Stimulated activated CD4-positive, alpha-beta T cell treated with anti-CD3 and anti-CD28 coated beads, Interleukin-2, amount 100 ng/mL, for 48 hours (primary cell): ENCODE measurements at places on chromosomes 5 and 9.
A peak's percentile ranks its signal among the peaks of the same experiment; 100 is the strongest.

DNA sequence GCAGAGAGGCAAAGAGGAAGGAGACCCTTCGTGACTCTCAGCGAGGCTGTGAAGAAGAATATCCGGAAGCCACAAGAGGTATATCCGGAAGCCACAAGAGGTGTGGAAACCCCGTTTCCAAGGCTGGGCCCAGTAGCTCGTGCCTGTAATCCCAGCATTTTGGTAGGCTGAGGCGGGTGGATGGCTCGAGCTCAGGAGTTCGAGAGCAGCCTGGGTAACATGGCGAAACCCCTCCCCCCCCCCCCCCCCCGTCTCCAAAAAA is 612 bp upstream of the BBLN start:
- peak; percentile 16 for DNase-seq

DNA sequence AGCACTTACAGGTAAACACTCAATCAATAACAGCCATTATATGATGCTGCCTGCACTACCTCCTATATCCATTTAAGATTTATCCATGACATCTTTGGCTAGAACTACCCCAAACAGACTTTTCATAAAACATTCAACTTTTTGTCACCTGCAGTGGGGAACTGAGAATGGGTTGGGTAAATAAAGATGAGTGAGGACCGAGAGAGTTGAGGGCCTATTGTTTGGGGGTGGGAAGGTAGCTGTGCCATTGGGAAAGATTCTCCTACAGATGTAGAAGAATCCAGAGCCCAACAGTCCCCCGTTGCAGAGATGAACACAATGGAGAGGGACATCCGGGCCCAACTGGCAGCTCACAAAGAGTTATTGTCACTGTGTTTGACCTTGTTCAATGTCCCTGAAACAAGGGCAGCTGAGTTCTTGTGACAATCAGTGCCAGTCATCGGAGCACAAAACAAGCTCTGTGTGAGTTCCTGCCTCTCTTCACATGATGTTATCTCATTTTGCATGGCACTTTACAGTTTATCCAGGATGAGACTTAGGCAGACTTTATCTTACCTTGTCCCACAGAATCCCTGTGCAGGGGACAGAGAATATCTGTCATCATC is 11.5 kb upstream of the SLC31A2 start:
- no peak for DNase-seq

GRCh38 chr9:129107651-129108050 is 2.9 kb downstream of the CRAT start:
- no peak for DNase-seq

DNA sequence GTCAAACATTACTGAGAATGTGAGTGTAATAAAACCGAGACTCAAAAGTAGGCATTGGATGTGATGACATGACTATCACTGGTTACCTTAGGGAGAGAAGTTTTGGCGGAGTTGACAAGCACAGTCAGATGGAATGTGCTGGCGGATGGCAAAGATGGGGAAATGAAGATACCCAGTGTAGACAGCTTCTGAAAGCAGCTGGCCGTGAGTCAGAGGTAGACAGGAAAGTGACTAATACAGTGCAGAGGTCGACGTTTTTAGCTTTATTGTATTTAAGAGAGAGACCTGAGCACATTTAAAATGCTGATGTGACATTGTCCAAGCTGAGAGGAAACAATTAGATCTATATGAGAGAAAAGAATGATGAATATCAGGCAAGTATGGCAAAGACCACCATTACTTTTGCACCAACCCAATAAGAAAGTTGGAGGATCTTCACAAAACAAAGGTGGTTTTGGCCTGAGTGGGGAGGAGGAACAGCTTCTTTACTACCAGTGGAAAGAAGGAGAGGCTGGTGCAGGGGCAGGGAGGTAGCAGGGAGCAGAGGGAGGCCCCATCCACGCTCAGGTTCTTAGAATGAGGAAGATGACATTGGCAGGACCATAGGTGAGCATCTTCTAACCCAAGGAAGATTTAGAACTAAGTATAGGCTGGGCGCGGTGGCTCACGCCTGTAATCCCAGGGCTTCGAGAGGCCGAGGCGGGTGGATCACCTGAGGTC is 36.7 kb upstream of the KCNIP1 start:
- peak; percentile 33 for DNase-seq

DNA sequence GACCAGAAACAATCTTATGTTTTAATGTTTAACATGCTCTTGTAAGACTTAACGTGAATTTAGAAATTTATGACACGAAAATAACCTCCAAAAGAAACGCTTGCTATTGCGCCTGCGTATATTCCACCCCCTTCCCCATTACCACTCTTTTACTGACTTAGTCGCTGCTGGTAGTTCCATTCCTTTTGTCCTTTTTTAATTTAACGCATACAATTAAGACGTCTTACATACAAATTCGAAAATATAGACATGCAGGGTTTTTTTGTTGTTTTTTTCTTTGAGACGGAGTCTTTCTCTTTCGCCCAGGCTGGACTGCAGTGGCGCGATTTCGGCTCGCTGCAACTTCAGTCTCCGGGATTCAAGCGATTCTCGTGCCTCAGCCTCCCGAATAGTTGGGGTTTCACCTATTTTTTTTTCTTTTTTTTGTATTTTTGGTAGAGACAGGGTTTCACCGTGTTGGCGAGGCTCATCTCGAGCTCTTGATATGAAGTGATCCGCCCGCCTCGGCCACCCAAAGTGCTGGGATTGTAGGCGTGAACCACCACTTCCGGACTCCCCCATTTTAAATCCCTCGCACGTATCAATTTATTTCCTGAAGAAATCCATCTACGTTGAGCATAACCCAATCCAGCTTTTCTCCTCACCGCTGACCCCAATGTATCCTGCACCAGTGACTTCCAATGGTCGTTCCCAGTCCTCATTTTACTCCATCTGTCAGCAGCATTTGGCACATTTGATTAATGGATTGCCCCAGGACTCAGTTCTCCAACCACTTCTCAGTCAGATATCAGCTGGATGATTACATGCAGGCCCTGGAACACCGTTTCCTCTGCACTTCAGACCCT is 684 bp upstream of the MED7 start:
- no peak for DNase-seq

- peak; percentile 70 for DNase-seq
Observed at GRCh38 chr5:157271740-157272271, 5.9 kb downstream of the CYFIP2 start.
